ENCODE measurements at places on chromosomes 16 and 17.

DNA sequence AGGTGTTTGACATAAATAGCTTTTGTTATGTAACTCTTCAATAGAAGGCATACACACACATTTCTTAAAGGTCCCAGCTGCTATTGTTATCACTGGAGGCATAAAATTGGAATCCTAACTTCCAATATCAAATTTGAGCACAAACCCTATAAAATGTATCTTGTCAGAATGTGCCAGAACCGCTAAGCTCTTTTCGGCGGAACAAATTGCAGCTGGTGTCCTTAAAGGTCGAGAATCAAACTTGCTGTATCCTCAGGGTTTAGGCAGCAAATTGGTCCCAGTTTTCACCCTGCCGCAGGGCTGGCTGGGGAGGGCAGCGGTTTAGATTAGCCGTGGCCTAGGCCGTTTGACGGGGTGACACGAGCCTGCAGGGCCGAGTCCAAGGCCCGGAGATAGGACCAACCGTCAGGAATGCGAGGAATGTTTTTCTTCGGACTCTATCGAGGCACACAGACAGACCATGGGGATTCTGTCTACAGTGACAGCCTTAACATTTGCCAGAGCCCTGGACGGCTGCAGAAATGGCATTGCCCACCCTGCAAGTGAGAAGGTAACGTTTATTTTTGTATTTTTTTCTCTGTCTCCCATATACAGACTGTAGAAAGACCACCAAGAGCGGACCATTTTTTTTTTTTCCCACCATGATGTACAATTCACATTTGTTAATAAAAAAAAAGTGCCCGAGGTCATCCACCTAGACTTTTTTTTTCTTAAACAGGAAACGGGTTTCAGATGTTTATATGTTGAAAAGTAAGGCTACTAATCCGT, 297.1 kb downstream of the IRF8 start:
- DNase-seq = no peak

- no peak for DNase-seq
These were observed 41.6 kb downstream of the OR3A1 start for GRCh38 chr17:3256575-3256974.

- DNase-seq = no peak
These were observed 968.1 kb upstream of the GOT2 start for GRCh38 chr16:59701963-59702930.

- DNase-seq = no peak
These were observed 20.5 kb downstream of the CDIP1 start for GRCh38 chr16:4517812-4518680.

DNA sequence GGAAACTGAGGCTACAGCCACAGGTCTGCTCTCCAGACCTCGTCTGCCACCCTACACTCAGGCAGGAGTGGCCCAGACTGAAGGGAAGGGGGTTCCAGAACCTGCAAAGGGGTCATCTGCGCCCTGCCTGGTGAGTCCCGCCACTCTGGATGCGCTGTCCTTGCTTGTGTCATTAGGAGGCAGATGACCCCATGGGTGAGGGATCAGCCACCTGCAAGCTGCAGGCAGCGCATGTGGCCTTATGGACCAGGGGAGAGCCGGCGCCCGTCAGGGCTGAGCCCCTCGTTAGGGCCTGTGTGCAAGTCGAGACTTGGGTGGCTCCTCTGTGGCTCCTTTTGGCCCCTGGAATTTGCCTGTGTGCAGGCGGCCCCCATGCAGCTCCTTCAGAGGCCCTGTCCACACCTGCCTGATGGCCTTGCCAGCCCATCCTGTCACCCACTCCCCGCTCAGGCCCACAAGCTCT, 5.7 kb downstream of the ZFPM1 start:
- no peak for DNase-seq
